Psoas muscle (tissue), 8 donors: ENCODE measurements at places on chromosomes 16 and 17. TPM values are rescaled to one million over a fixed set of nuclear protein-coding genes. Genes with fewer than 3 reads are reported as not detected.

The SOX9 gene
- 2.7 TPM for total RNA-seq

The TBX21 gene
- 0.13 TPM for total RNA-seq

The MMP25 gene
- total RNA-seq, result 1.3 TPM

The PLXDC1 gene
- total RNA-seq, result 9.2 TPM

The NPIPB9 gene
- 0.62 TPM for total RNA-seq
